ENCODE measurements at places on chromosomes 11 and 22.

- no peak for DNase-seq
Observed at GRCh38 chr11:117204283-117205080, 5.3 kb downstream of the TAGLN start.

DNA sequence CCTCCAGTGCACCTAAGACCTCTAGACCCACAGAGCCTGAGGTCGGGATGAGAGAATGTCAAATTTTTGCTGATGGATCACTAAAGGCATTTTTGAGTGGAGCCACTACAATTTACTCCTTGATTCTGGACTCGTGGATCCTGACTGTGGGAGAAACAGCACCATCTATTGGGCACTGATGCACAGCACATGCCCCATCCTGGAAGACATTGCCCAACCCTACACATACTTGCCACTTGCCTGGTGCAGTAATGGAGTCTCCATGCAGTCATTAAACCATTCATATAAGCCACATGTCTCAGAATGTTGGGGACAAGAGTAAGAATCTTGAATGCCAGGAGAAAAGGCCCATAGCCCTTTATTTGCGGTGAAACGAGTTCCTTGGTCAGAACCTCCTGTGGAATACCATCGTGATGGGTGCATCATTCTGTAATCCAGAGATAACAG lies 103.9 kb downstream of the GGTLC2 start:
- no peak for DNase-seq

DNA sequence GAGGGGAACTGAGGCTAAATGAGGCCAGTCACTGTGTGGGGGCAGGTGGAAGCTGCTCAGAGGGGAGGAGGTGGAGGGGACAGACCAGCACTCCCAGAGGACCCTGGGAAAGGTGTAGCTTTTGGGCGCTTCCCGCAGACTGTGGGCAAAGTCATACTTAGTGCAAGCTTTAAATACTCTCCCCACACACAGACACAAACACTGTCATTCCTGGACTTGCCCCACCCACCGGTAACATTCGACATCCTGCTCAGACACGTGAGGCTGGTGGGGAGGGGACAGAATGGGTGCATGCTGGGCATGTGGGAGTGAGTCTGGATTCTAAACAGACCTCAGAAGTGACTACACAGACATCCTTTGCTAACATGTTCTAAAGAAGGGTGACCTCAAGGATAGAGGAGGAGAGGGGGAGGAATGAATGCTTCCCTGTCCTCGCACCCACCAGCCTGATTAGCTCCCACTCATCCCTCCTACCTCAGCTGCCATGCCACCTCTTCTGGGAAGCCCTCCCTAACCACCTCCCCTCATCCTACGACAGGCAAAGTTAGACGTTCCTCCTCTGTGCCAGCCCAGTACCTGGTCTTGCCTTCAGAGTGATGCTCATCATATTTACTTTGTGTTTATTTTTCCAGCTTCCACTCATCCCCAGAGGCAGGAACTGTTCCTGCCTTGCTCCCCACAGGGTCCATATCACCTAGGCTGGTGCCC lies 22.2 kb downstream of the TSKU start:
- no peak for DNase-seq

- DNase-seq: no peak
Observed at GRCh38 chr22:19723983-19724827, 866 bp downstream of the GP1BB start.

- no peak for DNase-seq
Observed at GRCh38 chr11:121652971-121653370, 200.2 kb upstream of the SORL1-AS1 start.

DNA sequence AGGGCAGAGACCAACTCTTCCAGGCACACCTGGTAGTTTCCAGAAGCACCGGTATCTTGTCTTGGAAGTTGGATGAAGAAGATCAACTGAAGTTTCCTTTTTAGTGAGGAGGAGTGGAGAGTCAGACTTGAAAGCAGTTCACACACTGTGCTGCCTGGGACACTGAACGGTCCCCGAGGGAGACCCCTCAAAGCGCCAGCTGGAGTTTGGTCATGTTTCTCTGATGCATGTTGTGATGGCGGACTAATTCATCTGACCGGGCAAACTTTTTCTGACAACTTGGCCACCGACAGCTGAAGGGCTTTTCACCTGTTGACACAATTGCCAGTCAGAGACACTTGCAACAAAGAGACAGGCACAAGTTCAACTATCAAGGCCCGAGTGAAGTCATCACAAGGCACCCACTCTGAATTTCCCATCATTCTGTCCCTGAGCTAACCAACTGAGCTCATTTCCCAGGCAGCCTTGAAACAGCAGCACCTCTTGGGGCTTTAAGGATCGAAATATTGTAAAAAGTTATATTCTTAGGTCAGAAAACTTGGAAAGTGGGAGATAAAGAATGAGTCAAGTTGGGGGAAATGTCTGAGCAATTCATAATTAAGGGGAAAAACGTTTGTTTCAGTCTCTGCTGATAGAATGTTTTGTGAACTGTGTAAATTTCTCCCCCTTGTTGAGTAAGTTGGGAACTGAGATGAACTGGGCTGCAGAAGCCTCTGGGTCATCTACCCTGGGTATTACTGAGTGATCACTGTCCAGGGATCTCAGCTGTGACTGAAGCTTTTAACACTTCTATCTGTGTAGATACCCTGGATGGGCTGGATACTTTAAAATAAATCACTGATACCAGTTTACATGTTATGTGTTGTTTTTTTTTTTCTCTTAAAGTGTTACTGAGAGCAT lies 46.2 kb downstream of the WT1 start:
- DNase-seq: no peak

- no peak for DNase-seq
Observed at GRCh38 chr11:126512741-126513715, 157.5 kb downstream of the ST3GAL4 start.

GRCh38 chr11:22583963-22584492 lies 41.6 kb downstream of the FANCF start:
- no peak for DNase-seq

DNA sequence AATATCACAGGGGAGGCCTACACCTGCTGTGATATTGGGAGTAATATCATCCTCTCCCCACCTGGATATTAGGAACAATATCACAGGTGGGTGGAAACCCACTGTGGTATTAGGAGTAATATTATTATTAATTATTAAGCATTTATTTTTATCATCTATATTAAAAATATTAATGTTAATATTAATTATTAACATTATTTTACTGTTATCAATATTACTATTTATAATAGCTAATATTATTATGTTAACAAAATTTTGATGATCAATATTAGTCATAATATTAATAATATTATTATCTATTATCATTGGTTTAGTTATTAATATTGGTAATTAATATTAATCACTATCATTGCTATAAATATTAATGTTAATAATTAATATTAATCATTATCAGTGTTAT lies 161.1 kb upstream of the API5 start:
- no peak for DNase-seq

GRCh38 chr22:24834845-24835570 lies 29.0 kb downstream of the SGSM1 start:
- DNase-seq: no peak

GRCh38 chr11:47950396-47950795 lies 30.0 kb upstream of the PTPRJ start:
- DNase-seq: no peak
